ENCODE measurements at places on chromosomes 3 and 15.

DNA sequence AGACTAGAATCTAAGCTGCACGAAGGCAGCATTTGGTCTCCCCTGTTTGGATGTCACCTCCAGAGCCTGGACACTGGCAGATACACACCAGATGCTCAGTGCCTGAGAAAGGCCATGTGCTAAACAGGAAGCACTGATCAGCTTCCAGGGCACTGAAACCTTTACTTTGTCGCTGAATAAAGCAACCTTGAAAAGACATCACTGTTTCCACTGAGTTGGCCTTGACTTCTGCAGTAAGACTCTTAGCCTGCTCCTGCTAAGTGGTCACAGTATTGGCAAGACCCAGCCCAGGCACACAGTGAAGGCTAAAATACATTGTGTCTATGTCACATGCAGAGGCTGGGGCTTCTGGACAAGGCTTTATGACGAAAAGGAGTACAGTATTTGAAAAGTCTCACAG, 104.3 kb upstream of the ICE2 start:
- no peak for DNase-seq

- DNase-seq = no peak
Measured at GRCh38 chr15:67911727-67912126, 71.9 kb upstream of the RNU6-1 start.

GRCh38 chr3:5197022-5197421, 9.5 kb downstream of the EDEM1 start:
- no peak for DNase-seq

DNA sequence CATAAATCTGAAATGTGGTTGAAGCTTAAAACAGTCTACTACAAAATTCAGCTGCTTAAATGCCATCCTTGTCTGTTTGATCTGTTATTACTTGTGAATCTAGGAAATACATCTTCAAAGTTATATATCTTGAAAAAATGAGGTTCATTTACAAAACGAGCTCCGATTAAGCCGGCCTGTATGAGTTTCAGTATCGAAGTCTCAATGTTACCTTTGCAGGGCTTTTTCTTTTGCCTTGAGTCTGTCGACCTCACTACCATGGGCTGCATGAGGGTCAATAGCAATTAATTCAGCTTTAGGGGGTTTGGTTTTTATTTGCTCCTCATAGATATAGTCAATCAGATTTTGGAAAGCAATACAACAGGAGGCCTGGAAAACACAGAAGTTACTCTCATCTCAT, 23.2 kb downstream of the ERICH6 start:
- no peak for DNase-seq

GRCh38 chr15:62928242-62928999, 114.1 kb upstream of the TPM1 start:
- no peak for DNase-seq

DNA sequence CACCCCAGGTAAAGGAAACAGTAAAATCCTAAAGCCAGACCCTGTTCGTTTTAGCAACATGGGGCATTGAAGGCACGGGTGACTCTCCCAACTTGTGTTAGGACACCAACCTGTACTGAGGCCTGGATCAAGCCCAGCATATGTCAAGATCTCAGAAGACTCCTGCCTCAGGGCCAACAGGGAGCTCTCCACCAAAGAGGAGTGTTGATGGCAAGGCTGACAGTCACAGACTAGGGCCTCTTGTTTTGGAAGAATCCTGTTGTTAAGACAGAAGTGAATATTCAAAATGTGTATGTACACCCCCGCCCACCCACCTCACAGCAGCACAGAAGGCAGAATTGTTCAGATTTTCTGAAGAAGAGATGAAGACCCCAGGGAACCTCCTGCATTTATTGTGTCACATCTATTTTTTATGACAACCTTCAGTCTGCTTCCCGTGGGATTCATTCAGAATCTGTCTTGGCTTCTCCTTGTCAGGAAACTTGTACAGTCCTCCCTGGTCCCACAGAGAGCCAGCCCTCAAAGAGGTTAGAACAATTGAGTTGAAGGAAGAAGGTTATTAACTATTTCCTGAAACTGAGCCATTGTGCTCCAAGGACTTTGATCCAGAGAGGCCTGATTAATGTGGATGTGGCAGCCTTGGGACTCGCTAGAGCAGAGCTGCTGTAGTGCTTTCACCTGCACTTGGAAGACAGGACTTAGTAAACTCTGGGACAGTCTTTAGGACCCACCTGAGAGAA, 61.7 kb upstream of the PLXNA1 start:
- no peak for DNase-seq

DNA sequence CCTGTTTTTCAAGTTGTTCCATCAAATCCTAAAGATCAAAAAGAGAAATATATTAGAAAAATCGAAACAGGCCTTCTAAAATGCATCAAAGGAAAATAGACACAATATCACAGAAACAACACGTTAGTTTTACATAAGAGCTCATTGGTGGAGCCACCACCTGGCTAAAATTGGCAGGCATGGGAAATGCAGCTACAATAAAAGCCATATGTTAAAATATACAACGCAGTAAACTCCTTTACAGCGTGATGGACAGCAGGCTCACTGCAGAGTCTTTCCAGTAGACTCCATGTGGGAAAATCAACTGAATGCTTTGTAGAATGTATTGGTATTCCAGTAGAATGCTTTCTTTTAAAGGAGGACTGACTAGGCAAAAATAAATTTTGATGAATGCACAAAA, 40.9 kb upstream of the MYO5C start:
- no peak for DNase-seq

DNA sequence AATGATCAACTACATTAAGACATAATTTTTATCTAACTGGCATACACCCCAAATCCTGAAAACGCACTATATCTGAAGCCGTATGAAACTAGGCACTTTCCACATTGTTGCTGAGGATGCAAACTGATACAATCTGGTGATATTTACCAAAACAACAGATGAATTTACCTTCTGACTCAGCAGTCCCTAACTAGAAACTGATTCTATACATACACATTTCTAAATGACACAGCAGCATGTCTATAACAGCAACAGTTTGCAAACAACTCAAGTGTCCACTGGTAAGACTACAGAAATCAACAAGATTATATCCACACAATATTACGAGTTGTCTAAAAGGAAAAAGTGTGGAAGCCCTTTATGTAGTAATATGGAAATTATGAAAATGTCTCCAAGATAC, 22.9 kb downstream of the SECISBP2L start:
- no peak for DNase-seq

DNA sequence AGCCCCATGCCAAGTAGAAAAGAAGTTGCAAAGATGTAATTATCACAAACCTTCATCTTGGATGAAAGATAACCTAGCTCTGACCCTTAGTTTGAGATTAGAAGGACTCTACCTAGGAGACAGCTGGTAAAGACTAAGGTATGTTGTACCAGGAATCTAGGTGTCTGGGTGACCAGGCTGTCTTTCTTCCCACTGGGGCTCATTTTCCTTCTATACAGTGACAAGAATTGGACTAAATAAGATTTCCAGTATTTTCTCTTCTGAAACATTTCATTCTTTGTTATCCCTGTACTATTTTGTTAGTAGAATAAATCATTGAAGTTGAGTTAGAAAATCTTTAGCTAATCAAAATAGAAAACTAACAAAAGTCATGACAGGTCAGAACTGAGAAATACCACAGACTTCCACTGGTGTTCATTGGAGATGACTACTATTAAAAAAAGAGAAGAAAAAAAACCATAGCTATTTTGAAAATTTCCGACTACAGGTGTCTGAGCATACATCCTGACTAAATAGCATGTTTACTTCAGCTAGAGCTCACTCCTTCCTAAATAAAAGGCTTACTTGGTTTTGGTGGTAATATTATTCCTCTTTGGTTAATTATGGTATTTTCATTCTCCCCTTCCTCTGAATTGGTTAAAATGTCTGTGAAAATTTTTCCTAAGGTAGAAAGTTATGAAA, 10.1 kb downstream of the TGFBR2 start:
- DNase-seq = no peak

DNA sequence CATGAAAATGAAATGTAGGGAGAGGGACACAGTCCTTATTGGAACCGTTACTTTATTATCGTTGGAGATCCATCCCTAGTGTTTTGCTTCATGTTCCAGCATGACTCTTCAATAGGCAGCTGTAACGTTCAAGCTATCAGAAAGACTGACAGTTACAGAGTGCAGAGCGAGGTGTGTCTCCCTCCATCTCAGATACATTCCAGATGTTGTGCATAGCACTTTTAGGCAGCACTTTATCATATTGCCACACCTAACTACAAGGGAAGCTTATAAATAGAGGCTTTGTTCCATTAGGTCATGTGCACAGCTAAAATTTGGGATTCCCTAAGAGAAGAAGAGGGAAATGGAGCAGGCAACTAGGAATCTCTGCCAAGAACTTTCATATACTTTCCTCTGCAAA, 1009.6 kb downstream of the ROBO2 start:
- DNase-seq = no peak

GRCh38 chr3:1929788-1930414, 168.8 kb upstream of the CNTN4 start:
- no peak for DNase-seq

DNA sequence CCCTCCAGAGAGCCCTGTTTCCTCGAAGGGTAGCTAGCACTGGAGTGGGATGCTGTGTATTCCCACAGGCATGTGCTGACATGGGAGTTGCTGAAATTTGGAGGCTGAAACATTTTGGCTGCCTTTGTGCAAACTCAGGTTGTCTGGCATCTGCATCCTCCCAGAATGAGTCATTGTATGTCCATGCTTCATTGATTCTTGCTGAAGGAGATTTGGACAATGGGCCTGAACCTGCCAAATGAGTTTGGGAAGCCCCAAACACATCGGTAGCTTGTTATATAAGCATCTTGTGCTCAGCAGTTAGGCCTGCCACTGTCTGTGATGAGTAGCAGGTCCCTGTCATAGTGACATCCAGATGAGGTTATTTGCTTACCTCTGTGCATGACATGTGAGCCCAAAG, 160.0 kb downstream of the IL5RA start:
- DNase-seq = no peak

GRCh38 chr3:7615043-7615442, 754.1 kb downstream of the GRM7 start:
- DNase-seq = no peak

GRCh38 chr3:14403619-14404155, 1.3 kb downstream of the SLC6A6 start:
- DNase-seq = no peak

DNA sequence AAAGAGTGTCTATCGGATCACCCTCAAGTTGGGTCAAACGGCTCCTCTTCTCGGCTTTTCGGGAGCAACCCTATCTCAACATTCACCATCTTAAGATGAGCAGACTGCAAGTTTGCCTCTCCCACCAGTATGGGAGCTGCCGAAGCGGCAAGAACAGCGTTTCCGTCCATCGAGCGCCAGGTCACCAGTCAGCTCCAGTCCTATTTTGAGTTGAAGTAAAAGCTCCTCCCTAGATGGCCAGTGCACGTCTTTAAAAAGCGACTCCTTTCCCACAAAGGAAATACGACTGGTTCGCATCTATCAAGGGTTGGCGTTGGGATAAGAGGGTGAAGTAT, 369 bp upstream of the U2SURP start:
- no peak for DNase-seq

DNA sequence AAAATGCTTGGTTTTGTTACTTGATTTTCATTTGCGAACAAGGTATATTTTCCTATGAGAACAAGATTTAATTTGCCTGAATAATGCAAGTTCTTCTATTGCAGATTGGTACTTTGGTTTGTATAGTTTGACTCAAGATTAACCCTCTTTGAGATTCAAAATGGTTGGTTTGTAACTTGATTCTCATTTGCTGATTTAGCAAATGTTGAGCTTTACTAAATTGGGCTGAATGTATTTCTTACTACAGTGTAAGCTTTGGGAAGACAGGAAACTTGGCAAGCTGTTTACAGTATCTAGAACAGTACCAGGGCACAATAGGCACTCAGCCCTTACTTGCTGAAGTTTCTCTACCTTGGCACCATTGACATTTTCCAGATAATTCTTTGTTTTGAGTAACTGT, 3.7 kb upstream of the SYNPR start:
- DNase-seq = no peak

- DNase-seq = no peak
Measured at GRCh38 chr3:87924485-87924884, 134.3 kb downstream of the CGGBP1 start.

GRCh38 chr3:48830715-48831114, 17.0 kb downstream of the PRKAR2A start:
- DNase-seq = no peak

DNA sequence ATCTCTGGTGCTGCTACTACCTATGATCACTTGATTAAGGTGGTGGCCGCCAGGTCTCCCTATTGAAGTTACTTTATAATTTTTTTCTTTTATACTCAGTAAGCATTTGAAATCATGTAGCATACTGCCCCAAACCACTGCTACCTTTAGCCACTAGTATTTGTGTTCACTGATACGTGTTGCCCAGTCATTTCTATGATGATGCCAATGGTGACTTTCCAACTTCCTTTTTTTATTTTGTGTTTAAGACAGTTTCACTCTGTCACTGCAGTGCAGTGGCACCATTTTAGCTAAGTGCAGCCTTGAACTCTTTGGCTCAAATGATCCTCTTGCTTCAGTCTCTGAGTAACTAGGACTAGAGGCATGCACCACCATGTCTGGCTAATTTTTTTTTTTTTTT, 598.2 kb downstream of the NAALADL2 start:
- DNase-seq = no peak

GRCh38 chr3:49158103-49158709, 7.9 kb downstream of the CCDC71 start:
- peak; percentile 17 for DNase-seq

- DNase-seq = no peak
Measured at GRCh38 chr3:146163584-146163983, 2.6 kb upstream of the PLOD2 start.

DNA sequence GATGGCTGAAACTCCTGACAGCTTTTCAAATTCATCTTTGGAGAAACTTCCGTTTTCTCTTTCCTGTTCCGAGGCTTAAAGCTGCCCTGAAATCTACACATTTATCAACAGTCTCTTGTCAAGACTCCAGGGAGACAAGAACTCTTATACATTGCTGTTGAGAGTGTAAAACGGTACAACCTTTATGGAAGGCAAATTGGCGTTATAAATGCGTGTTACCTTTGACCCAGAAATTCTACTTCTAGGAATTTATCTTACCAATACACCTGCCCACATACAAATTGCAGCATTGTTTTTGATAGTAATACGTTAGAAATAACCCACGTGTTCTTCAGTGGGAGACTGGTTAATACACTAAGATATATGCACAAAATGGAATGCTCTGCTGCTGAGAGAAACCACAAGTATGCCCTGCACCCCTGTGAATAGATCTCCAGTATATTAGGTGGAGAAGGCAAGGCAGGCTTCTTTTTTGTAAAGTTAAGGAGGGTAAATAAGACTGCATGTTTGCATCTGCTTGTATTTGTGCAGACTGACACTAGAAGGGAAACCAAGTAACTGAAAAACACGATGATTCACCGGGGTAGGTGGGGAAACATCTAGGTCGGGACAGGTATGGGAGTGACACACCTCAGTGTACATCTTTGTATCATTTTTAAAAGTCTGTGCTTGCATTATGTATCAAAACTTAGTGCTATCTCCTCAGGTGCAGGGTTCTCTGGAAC, 97.5 kb downstream of the IGF1R start:
- DNase-seq = no peak

GRCh38 chr3:142947799-142948575, 15.5 kb downstream of the PAQR9 start:
- DNase-seq = no peak
